Astrocyte (in vitro differentiated cells and primary cell): ENCODE measurements at places on chromosomes 5 and 9. TPM values are rescaled to one million over a fixed set of nuclear protein-coding genes. Genes with fewer than 3 reads are reported as not detected.

Gene BTNL8
- total RNA-seq: not detected in 2 replicates

Gene ARHGEF39
- total RNA-seq: 0.53 and 1.0 TPM in 2 replicates

Gene PCDHB9
- 3.6 and 5.3 TPM in 2 replicates for total RNA-seq

DNA sequence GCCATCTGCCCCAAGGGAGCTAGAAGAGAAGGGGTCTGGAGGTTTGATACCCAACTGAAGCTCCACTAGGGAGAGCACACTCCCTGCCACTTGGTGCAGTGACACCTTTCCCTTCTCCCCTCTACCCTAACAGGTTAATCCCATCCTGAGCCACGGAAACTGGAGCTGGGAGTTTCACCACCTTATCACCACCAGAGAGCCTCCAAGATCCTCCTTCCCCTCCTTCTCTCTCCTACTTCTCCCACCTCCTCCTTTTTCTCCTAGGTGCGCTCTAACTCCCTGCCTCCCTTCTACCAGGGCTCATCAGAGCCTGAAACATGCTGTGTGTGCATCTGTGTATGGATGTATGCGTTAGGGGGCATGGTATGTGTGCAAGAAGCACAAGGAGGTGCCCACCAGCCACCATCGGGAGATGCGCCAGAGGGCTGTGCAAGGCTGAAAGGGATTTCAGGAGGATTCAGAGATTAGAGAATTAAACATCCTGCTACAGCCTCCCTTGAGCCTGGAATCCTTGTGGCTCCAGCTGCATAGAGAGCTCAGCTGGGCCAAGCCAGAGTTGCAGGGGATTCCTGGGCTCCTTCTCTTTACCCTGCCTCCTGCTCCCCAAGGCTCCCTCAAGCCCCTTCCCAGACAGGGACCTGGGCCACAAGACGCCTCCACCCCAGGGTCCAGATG lies 89.8 kb downstream of the PCDH1 start:
- H3K27me3 ChIP-seq: peaks cover 8% of the 10 kb centered on the region
- no peak for DNase-seq
- no peak overlapping the region for H3K4me3 ChIP-seq
- H3K27ac ChIP-seq: no peak overlapping the region

- H3K27ac ChIP-seq: no peak overlapping the region
- peak; percentile 56 for DNase-seq
- H3K27me3 ChIP-seq: no peaks in the 10 kb centered on the region
These were observed 94.2 kb downstream of the MUSK start for GRCh38 chr9:110762783-110763182.

- no peak overlapping the region for H3K27ac ChIP-seq
- peaks cover 8% of the 10 kb centered on the region for H3K4me1 ChIP-seq
- no peak for DNase-seq
- no peak overlapping the region for H3K4me3 ChIP-seq
- no peaks in the 10 kb centered on the region for H3K36me3 ChIP-seq
These were observed 51.1 kb downstream of the PDE6A start for GRCh38 chr5:149893403-149893931.

DNA sequence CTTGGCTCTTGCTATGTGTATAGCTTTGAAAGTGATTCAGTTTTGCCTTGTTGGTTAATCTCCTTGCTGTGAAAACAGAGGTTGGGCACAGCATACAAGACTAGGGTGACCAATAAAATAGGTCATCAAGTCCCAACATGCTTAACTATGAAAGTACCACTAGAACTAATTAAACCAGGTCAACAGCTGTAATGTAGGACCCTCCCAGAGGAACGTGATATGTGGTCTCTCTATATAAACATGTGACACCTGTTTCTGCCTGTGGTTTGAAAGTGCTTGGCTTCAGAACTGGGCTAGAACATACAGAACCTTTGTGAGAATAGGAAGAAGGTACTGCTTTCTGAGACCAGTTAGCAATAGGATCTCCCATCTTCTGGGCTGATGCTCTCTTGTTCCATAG lies 297.1 kb downstream of the FBXL7 start:
- no peak overlapping the region for H3K4me3 ChIP-seq
- H3K4me1 ChIP-seq: no peaks in the 10 kb centered on the region
- no peaks in the 10 kb centered on the region for H3K27me3 ChIP-seq
- no peak for DNase-seq
- H3K27ac ChIP-seq: no peak overlapping the region
- H3K36me3 ChIP-seq: no peaks in the 10 kb centered on the region

DNA sequence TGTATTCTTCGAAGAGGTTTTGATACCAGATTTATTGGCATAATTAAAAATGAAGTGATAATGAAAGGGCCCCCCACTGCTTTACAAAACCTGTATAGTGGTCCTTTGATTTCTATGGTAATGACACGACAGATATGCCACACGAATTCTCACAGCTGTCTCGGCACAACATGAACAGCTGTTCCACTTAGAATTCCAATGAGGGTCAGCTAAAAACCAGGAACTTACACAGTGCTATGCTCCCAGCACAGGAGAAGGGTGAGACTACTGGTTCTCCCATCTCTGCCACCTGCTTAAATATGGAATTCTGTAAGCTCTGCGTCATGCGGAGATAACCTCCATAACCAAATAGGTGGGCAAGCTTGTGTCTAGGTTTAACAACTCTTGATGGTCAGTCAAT lies 183.0 kb upstream of the EFNA5 start:
- H3K27ac ChIP-seq: no peak overlapping the region
- no peaks in the 10 kb centered on the region for H3K27me3 ChIP-seq
- no peaks in the 10 kb centered on the region for H3K36me3 ChIP-seq
- DNase-seq: no peak
- no peaks in the 10 kb centered on the region for H3K4me1 ChIP-seq
- H3K4me3 ChIP-seq: no peak overlapping the region
